ENCODE measurements at places on chromosomes 11 and 22. TPM values are rescaled to one million over a fixed set of nuclear protein-coding genes. Genes with fewer than 3 reads are reported as not detected.

TNNT3 gene
- not detected for total RNA-seq

HEPN1 gene
- not detected for total RNA-seq

CHRDL2 gene
- total RNA-seq, result not detected

OR8A1 gene
- not detected for total RNA-seq

CFAP300 gene
- total RNA-seq, result 3.5 TPM

OR52I2 gene
- total RNA-seq, result not detected

PLEKHB1 gene
- total RNA-seq, result not detected

CECR2 gene
- total RNA-seq, result not detected

EXPH5 gene
- 15.0 TPM for total RNA-seq

APOA4 gene
- not detected for total RNA-seq

OR4D5 gene
- total RNA-seq, result not detected

RABL2B gene
- 20.7 TPM for total RNA-seq

C11orf97 gene
- total RNA-seq, result not detected

MRPL21 gene
- total RNA-seq, result 75.4 TPM

MRGPRX4 gene
- not detected for total RNA-seq

FCHSD2 gene
- 15.4 TPM for total RNA-seq

CLDN5 gene
- total RNA-seq, result not detected

NXPE1 gene
- total RNA-seq, result not detected

PGA5 gene
- total RNA-seq, result not detected

SLC6A5 gene
- total RNA-seq, result not detected

HTR3A gene
- total RNA-seq, result not detected

CHCHD10 gene
- 29.9 TPM for total RNA-seq

SCGB1D2 gene
- total RNA-seq, result not detected

CD248 gene
- total RNA-seq, result not detected

OVCH2 gene
- total RNA-seq, result 3.1 TPM

PKP3 gene
- 170 TPM for total RNA-seq

PDGFD gene
- 0.11 TPM for total RNA-seq

DRICH1 gene
- total RNA-seq, result 0.11 TPM

TMEM45B gene
- 0.28 TPM for total RNA-seq

RHOD gene
- total RNA-seq, result 146 TPM

MCAT gene
- 16.7 TPM for total RNA-seq

ZC3H12C gene
- 12.6 TPM for total RNA-seq

KRTAP5-10 gene
- not detected for total RNA-seq

TMEM191B gene
- total RNA-seq, result 0.56 TPM

CRYBB3 gene
- total RNA-seq, result not detected

GRIK4 gene
- not detected for total RNA-seq

SCGB1A1 gene
- not detected for total RNA-seq

OR52E8 gene
- total RNA-seq, result not detected

KMT2A gene
- 29.6 TPM for total RNA-seq

XKR3 gene
- not detected for total RNA-seq

ALX4 gene
- total RNA-seq, result not detected

PRSS23 gene
- total RNA-seq, result 104 TPM

PDGFB gene
- 12.8 TPM for total RNA-seq

MS4A4A gene
- not detected for total RNA-seq

ALG9 gene
- total RNA-seq, result 30.3 TPM

PKNOX2 gene
- 0.04 TPM for total RNA-seq

SYCE3 gene
- total RNA-seq, result not detected

GTSE1 gene
- total RNA-seq, result 23.8 TPM

Data from foreskin keratinocyte (primary cell).